NCI-H69 (cell line): ENCODE measurements at places on chromosomes 12 and 14.

- peak; percentile 64 for DNase-seq
Observed at GRCh38 chr14:93731753-93732152, 56.5 kb downstream of the PRIMA1 start.

- DNase-seq, result no peak
Observed at GRCh38 chr12:5723711-5724252, 221.3 kb downstream of the ANO2 start.

DNA sequence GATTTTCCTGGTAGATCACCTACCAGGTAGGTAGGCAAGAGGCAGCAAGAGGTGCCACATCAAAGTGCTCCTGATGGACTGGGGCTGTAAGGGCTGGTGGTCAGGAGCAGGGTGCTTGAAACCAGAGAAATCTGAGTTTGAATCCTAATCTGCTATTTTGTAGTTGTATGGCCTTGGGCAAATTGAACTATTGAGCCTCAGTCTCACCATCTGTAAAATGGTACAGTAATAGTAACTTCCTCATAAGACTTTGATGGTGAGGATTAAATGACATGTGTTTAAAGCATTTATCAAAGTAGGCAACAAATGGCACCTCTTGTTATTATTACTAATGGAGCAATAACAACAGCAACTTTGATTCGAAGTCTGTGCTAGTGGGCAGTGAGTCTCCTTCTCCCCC lies 32.0 kb downstream of the JDP2 start:
- no peak for DNase-seq

GRCh38 chr12:49873361-49873934 lies 30.3 kb downstream of the FAIM2 start:
- DNase-seq, result no peak

- DNase-seq, result no peak
Observed at GRCh38 chr14:99522934-99523703, 41.9 kb downstream of the CCNK start.

DNA sequence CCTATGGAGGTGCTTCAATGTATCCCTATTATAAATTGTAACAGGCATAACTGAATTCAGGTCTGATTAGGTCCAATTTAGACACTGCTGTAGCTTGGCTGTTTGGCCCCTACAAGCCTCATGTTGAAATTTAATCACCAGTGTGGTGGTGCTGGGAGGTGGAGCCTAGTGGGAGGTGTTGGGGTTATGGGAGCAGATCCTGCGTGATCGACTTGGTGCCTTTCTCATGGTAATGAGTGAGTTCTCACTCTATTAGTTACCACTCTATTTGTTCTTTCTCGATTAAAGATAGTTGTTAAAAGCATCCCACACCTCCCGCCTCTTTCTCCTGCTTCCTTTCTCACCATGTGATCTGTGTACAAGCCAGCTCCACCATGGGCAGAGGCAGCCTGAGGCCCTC lies 122.1 kb downstream of the FOXA1 start:
- DNase-seq, result no peak

GRCh38 chr12:64889434-64890216 lies 65.2 kb downstream of the TBC1D30 start:
- no peak for DNase-seq

GRCh38 chr14:75313294-75313693 lies 34.7 kb downstream of the FOS start:
- no peak for DNase-seq

DNA sequence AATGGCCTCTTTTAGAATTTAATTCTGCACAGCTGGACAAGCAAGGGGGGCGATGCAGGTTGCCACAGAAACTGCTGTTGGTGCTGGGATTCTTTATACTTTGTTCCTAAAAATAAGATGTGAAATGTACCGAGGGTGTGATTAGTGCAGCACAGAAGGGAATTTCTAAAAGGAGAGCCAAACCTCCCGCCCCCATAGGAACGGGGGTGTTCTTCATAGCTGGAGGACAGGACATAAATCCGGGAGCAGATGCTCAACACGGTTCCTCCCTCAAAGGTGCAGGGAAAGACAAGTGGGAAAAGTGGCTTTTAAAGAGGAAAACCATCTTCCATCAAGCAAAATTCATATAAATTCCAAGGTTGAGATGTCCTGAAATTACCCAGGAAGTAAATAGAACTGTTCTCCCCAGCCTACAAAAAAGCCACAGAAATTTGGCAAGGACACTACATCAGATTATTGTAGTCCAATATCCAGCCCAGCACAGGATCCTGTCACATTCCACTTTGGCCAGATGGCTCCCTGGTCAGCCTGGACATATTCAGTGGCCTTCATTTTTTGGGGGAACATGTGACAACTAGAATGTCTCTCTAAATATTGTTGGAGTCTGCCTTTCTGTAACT lies 51.4 kb upstream of the TMX1 start:
- no peak for DNase-seq

DNA sequence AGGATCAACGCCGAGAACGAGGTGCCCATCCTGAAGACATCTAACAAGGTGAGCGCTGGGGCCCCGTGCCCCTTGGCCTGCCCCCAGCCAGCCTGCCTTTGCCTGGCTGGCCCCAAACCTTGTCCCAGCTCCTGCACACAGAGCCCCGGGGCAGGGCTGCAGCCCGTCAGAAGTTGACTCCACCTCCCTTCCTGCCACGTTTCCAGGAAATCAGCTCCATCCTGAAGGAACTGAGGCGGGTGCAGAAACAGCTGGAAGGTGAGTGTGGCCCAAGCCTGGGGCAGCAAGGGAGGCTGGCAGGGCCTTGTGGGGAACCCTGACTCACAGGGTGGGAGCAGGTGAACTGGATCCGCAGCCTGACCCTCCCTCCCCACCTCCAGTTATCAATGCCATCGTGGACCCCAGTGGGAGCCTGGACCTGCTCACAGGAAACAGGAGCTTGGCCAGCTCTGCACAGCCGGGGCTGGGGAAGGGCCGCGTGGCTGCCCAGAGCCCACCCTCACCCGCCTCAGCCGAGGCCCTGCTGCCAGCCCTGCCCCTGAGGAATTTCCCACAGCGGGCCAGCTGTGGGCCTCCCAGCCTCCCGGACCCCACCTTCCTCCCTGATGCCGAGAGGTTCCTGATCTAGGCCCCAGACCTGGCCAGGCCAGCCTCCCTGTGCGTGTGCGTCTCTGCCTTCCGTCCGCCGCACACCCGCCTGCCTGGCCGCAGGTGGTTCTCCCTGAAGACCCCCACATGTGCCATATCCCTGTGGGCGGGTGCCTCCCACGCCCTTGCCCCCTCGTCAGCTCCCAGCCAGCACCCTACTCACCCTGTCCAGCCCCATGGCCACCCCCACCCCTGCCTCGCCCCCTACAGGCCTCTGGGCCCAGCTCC lies 29.5 kb downstream of the CEP170B start:
- no peak for DNase-seq

DNA sequence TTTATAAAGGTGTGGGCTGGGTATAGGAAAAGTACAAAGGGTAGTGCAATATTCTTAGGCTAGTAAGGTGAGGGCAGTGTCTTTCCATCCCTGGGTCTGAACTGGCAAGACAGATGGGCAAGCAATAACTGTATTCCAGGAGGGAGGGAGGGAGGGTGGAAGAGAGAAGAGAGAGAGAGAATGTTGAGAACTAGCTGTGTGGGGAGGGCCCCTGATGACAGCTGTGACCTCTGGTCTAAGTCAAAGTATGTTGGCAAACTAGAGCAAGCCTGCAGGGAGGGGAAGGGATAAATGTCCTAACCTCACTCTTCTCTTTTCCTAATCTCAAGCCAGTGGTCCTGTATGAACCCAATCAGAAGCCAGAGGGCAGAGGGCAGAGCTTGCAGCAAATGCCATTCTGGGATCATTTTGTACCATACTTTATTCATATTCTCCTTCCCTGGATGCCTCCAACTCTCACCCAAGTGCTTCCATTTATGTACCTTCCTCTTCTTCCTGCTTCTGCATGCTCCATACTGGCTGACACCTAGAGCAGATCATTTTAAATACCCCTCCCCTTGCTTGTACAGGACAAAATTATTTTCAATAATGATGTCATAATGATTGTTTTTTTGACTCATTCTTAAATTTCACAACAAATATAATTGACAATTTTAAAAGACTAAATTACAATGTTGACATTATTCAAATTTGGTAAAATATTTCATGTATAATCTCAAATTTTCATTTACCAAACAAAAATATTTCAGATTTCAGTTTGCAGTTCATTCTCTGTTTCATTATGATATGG lies 75.9 kb downstream of the AKAP6 start:
- DNase-seq, result peak; percentile 14

DNA sequence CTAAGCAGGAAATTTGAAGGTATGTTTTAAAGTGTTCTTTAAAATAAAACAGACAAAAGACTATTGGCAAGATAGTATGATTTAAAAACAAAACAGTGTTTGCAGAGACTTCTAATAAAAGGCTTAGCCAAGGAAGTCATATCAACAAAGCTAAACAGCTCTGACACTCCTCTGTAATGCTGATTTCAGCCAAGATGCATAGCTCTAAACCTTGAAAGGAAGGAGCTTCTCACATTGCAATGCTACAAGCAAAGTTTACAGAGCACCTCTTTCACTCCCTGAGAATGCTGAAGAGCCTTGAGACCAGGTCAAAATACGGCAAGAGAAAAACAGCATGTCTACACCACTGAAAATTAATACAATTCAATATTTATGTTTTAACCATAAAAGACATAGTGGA lies 51.8 kb downstream of the PARP11 start:
- DNase-seq, result no peak

GRCh38 chr14:93535537-93535936 lies 104.8 kb downstream of the UNC79 start:
- DNase-seq, result no peak

- no peak for DNase-seq
Observed at GRCh38 chr12:131430158-131430742, 280.6 kb upstream of the SFSWAP start.

GRCh38 chr12:79897617-79898016 lies 37.3 kb downstream of the PPP1R12A start:
- DNase-seq, result no peak

DNA sequence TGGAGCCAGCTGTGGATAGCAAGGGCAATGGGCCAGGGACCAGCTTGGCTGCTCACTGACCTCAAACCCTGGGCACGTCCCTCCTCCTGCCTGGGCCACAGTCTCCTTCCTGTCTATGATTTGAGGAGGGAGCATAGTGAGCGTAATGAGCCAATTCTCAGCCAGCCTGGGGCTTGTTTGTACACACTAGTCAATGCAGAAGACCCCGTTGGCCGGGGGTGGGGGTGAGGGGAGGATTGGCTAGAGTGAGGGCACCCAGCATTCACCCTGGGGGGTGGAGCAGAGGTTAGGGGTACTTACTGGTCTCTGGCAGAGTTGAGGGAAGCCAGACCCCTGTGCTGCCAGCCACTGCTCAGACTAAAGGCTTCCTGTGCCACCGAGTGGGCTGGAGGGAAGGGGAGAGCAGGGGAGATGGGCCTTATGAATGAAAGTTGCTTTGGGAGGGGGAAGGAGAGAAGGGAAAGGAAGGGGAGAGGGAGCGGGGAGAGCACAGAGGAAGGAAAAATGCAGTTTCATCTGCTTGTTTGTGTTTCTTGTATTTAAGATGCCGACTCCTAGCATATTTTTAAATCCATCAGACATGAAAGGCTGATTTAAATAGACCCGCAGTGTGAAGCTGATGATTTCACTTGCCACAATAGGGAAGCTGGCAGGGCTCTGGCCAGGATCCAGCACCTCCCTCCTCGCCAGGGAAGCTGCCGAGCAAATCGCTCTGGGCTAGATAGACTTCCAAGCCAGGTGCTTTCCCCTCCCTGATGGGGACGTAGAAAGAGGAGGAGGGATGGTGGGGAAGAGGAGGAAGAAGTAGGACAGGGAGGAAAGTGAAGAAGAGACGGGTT lies 114.0 kb downstream of the PRMT8 start:
- peak; percentile 99 for DNase-seq

- peak; percentile 32 for DNase-seq
Observed at GRCh38 chr14:22837114-22837749, 847 bp downstream of the MMP14 start.

DNA sequence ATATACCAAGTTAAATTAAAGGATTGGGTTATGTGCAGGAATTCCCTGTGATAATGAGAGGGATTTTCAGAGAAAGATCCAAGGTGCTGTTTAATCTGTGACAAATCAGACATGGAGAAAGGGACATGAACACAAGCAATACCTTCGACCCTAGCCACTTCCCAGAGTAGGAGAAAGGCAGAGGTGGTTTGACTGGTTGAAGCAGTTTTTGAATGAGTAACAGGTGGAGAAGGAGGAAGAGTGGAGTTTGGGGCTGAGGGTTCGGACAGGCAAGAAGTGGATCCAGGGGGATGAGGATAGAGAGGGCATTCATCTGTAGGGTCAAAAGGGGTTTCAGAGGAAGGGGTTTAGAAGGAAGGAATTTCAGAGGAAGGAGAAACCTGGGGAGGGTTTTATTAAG lies 27.4 kb upstream of the A2M start:
- no peak for DNase-seq

DNA sequence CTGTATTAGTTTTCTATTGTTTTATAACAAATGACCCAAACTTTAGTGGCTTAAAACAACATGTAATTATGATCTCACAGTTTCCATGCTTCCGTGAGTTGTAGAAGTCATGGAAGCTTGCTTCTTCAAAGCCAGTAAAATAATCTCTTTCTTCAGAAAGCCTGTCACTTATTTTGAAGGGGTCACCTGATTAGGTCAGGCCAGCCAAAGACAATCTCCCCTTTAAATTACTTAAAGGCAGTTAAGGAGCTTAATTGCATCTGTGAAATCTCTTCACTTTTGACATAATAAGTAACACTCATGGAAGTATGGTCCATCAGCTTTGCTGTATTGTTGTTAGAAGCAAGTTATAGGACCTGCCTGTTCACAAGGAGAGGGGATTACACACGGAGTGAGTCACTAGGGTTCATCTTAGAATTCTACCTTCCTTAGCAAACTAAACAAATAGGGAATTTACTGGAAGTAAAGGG lies 89.8 kb downstream of the FAR2 start:
- DNase-seq, result no peak

DNA sequence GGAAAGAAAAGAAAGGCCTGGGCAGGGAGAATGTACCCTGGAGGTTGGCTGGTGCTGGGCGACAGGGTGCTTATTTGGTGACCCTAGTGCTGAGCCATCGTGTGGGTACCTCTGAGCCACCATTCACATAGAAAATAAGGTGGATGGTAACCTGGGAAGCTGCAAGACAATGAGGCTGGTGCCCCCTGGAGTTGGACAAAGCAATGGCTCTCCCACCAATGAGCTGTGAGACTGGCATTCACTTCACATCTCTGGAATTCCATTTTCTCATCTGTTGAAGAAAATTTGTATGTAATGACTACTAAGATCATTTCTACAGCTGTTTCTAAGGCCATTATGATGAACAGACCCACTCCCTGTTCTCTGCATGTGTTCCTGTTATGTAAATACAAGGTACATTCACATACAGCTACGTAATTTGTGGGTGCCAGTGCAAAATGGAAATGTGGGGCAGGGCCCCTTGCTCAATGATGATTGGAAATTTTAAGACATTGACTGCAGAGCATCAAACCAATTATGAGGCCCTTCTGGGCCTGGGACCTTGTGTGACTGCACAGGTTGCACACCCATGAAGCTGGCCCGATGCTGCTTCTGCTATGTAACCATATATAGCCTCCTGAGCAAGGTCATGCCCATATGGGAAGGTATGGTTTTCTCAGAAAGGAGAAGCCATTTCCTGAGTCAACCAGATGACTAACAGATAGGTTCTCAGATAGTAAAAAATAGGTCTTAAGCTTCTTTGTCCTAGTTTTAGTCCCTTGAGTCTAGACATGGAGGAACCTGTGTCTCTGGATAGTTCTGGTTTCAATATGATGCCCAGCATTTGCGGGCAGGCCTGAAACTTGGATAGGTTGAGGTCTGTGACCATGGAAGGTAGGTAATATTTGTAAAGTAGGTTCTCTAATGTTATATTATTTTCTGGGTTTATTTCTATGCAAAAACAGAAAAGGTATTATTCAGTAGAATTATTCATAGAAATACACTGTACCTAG lies 63.4 kb upstream of the IGF1 start:
- DNase-seq, result peak; percentile 26

- no peak for DNase-seq
Observed at GRCh38 chr12:40614923-40615322, 77.3 kb upstream of the CNTN1 start.
